ENCODE measurements at places on chromosomes 2 and 18.

GRCh38 chr2:117856415-117857210 is 42.1 kb downstream of the DDX18 start:
- DNase-seq, result peak; percentile 98

DNA sequence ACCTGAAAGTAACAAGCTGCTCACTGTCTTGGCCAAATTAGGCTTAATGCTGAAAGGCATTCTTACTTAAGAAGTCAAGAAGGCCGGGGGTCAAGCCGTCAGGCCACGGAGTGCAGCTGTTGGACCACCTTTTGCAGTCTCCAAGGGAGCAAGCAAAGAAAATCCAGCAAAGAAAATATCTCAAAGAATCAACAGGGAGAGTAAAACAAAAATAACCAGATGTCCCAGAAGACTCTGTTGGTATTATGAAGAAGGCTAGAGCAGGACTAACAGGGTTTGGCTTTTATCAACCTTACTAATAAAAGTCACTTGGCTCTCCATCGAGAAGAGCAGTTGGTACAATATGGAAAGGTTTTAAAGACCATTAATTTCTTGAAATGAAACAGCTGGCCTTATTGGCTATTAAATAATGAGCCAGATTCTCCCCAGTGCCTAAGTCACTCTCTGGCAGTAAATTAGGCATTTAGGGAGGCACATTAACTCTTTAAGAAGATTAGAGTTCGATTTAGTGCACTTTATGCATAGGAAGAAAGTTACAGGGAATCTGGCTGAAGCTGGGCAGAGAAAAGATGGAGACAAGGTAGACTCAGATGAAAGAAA is 110.8 kb upstream of the NRP2 start:
- no peak for DNase-seq

- DNase-seq, result no peak
Measured at GRCh38 chr2:160460333-160460731, 33.3 kb downstream of the RBMS1 start.

DNA sequence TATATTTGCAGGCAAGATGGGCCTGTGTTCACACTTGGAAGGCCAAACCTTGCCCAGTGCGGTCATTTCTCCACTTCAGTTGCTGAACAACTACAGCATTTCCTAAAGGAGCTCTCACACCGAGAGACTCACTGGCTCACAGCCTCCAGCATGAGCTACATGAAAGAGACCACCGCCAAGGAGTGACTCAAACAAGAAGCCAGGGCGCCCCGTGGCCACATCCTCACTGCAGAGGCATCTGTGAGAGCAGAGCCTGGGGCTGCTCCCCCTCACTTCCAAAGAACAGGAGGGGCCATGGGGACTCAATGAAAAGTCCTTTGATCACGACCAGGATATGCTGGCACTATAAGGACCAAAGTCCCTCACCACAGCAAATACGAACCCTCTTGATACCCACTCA is 50.0 kb downstream of the TMEM163 start:
- no peak for DNase-seq

DNA sequence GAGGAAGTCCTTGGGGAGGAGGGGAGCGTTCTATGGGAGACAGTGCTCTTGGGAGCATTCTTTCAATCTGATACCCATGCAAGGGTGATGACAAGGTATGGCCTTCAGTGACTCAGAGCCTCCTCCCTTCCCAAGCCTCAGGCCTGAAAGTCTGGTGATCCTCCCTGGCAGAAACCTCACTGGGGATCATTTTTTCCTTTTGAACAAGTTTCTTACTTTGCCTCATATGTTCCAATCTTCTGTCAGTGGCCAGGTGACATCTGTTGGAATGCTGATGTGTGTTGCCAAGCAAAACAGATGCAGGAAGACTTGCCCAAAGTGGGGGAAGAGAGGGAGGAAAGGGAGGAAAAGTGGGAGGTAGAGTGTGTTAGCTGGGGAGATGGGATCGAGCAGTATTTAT is 224.8 kb downstream of the NEDD4L start:
- peak; percentile 79 for DNase-seq

- DNase-seq, result no peak
Measured at GRCh38 chr2:217337771-217338170, 477.9 kb upstream of the TNP1 start.

- no peak for DNase-seq
Measured at GRCh38 chr2:238685713-238686112, 162.2 kb upstream of the TWIST2 start.

- no peak for DNase-seq
Measured at GRCh38 chr2:221911321-221911720, 339.2 kb upstream of the EPHA4 start.

GRCh38 chr2:12066986-12067385 is 320.6 kb downstream of the LPIN1 start:
- no peak for DNase-seq

- DNase-seq, result peak; percentile 17
Measured at GRCh38 chr2:158923180-158923594, 45.3 kb upstream of the TANC1 start.

All from NCI-H226 (cell line).